Upper lobe of left lung (tissue), 6 donors: ENCODE measurements at places on chromosomes 4 and X. TPM values are rescaled to one million over a fixed set of nuclear protein-coding genes. Genes with fewer than 3 reads are reported as not detected.

DNA sequence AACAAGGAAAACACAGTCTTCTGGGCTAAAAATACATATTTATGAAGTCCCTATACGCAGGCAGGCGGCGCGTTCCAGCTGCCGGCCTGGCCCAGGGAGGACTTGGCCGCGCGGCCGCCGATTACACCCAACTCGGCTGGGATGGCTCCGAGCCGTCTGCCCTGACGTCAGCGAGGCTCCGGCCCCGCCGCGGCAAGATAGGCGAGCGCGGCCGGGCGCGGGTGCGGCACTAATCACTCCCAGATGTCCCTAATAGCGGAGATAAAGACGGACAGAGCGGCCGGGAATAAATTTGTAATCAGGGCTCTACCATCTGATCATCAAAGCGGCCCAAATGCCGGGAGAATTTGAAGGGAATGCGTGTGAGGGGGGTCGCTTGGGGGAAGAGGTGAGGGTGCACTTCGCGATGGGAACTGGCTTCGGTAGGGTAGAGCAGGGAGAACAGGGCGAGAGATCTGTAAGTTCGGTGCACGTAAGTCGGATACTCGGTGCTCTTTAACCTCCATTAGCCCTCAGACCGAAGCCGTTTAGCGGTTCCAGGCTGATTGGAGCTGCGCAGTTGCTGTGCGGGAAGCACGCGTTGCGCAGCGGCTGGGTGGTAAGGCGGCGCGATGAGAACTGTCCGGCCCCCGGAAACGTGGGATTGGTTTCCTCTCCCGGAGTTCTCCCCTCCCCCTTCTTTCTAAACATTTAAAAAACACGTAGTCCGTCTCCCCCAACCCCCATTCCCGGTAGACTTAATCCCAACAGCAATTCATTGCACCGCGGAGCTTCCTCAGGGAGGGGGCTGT, 7.7 kb downstream of the HAND2 start:
- no peak for DNase-seq

GRCh38 chrX:14819769-14820168, 53.1 kb downstream of the FANCB start:
- DNase-seq = peak; percentile 22

DNA sequence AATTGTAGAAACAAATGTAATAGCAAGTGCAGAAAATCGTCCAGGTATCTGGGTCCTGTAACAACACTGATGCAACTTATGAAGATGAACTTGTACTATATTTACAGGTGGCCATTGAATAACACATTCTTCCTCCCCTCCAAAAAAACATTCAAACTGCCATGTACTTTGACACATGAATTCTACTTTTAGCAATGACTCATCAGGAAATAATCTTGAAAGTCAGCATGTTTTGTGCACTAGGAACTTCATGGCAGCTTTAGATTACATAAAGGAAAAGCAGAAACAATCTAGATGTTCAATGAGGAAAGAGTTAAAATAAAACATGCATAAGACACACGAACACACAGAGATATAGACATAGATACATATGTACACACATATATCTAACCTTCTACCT, 2.5 kb downstream of the PABPC1L2A start:
- DNase-seq = no peak

GRCh38 chr4:4952273-4952672, 67.0 kb downstream of the CYTL1 start:
- DNase-seq = no peak

GRCh38 chrX:48910926-48911411, 477 bp downstream of the SLC35A2 start:
- no peak for DNase-seq

DNA sequence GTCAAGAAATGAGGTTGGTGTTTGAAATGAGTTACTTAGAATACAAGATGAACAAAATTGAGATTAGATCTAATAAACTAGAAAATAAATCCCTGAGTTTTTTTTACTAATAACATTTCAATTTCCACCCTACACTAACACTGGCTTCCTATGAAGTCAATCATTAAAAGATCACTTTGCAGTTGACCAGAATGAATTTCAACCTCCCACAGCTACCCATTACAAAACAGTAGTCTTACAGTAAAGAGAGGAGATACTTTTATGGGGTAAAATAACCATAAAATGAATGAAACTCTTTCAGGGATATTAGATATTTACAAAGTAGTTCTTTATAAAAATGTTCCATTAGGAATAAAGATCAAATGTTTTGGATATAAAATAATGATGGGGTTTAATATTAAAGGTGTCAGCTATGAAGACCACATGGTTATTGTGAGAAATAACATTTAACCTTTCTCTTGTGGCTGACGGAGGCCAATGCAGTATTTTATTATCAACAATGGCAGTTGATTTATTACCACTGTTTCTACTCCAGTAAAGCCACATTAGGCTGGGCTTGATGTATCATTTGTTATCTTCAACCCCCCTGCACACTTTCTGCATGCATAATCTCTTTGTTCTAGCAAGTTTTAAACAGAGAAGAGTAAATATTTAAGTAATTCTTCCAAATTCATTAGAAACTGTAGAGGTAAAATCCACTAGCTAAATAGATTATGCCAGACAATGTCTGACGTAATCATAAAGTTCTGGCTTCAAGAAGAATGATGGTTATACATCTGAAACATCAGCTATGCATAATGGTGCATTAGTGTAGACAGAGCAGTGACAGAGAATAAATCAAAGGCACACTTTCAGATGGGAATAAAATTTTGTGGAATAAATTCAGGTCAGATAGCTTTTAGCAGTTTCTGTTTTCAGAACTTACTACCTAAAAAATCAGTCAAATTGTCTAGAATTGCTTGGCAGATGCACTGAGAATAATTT, 516.6 kb downstream of the PCDH18 start:
- DNase-seq = no peak

- DNase-seq = no peak
These were observed 41.8 kb downstream of the QDPR start for GRCh38 chr4:17469931-17470674.

- DNase-seq = no peak
These were observed 60.4 kb downstream of the CLCN4 start for GRCh38 chrX:10217198-10217597.

DNA sequence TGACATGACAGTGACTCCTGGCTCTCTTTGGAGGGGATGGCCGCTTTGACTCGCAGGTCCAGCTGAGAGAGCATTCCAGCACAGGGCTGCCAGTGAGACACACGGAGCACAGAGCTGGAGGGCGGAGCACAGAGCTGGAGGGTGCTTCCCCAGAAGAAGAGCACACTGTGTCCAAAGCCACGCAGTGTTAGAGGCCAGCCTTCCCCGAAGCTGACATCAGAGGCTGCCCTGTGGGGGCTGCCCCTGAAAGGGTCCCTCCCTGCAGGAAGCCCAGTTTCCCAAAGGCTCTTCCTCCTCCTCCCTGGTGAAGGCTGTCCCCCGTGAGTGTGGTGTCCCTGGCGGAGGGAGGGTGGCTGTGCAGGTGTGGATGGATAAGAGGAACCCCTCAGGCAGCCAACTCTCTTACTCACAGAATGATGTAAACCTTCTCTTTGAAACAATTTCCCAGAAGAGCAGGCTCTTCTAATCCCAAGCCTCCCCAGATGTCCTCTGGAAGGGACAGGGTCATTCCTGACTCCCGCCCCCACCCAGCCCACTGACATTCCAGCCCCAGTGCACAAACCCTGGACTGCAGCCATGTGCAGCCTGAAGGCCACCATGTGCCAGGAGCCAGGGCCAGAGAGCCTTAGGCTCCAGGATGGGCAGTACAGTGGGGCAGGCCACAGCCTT, 53.4 kb downstream of the PSAPL1 start:
- no peak for DNase-seq

DNA sequence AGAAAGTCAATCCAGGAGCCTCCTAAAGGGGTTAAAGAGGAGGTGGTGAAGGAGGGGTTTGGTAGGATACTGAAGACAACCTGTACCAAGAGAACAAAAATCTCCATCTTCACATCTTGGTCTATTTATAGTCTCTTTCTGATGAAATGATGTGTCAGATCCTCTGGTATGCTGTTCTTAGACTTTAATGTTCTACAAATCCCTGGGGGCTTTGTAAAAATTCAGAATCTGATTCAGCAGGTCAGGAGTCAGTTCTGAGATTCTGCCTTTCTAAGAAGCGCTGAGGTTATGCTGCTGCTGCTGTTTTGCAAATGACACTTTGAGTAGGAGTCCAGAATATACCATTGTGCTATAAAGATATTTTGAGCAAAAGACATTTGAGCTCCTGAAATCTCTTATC, 172.9 kb upstream of the GLRA2 start:
- DNase-seq = no peak

DNA sequence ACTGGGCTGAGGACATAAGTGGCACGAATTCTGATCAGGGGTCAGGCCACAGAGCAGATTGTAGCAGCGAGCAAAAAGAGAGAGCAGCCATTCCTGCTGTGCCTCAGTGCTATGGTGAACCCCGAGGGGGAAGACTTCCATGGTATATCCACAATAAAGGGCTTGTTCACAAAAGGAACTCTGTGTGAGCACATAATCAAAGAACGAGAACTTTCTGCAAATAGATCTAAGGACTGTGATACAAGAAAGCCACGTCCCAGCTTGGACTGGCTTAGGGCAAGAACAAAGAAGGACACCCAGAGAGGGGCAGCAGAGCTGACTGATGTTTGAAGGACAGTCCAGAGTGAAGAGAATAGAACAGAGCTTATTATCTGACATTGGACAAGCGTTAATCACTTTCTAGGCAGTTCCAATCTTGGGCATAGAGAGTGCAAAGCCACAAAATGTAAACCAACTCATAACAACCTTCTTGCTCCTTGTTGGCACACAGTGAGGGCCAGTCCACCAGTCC, 24.0 kb downstream of the PPEF2 start:
- DNase-seq = no peak

- DNase-seq = no peak
These were observed 44.2 kb upstream of the TMEM131L start for GRCh38 chr4:153421941-153422340.

DNA sequence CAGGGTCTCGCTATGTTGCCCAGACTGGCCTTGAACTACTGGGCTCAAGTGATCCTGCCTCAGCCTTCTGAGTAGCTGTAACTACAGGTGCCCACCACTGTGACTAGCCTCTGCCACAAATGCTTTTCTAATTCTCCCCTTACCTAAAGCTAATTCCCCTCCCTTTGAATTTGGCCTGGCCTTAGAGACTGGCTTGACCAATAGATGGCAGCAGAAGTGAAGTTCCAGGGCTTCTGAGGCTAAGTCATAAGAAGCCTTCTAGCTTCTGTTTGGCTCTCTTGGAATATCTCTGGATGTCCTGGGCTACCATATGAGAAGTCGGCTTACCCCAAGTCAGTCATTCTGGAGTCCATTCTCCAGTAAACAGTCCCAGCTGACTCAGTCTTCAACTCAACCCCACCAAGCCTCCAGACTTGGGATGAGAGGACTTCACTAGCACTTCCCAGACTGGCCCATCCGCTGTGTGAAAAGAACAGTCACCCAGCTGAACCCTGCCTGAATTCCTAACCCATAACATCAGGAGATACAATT, 61.0 kb downstream of the HPRT1 start:
- DNase-seq = no peak

GRCh38 chr4:73916172-73916925, 47.2 kb downstream of the CXCL1 start:
- no peak for DNase-seq

GRCh38 chrX:145549496-145549895, 268.1 kb upstream of the SLITRK2 start:
- DNase-seq = no peak

DNA sequence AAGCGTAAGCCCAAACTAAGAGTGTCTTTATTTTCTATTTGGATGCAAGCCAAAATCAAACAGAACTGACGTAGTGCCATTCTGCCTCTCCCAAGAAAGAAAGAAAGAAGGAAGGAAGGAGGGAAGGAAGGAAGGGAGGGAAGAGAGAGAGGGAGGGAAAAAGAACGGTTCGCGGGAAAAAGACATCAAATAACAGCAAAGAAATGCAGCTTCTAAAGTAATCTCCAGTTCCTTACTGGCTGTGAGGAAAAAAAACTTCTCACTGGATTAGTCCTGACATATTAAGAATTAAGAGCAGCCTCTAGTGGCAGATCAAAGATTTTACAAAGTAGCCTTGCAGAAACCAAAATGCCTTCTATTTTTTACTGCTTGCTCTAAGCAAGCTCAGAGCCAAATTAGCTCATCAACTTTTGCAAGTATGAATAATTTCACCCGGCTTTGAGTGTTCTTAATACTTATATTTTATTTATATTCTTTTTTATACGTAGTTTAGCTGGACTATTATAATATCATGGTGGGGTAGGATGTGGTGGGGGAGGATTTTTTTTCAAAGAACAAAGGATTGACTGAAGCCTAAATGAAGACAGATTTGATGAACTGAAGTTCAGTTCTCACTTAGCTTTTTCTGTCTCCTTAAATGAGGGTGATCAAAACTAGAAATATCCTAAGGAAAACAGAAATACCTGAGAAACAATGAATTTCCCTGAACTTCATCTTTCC, 36.6 kb downstream of the PITX2 start:
- DNase-seq = no peak

GRCh38 chrX:87327267-87327666, 190.3 kb upstream of the KLHL4 start:
- DNase-seq = no peak

DNA sequence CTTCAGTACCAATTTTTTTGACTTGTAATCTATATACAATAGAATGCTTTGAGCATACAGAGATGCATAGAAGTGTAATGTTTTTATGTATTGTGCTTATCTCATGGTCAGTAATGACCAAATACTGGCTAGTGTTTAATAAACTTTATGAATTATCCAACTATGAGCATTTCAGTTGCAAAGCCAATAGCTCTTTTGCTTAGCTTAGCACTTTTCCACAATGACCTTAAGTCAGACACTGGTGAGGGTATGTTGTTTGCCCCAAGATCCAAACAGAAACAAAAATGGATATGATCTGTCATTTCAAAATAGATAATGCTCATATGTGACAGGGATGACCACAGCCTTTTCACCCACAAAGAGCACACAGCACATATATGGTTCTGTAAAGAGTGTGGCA, 393.0 kb downstream of the AFF2 start:
- DNase-seq = no peak

DNA sequence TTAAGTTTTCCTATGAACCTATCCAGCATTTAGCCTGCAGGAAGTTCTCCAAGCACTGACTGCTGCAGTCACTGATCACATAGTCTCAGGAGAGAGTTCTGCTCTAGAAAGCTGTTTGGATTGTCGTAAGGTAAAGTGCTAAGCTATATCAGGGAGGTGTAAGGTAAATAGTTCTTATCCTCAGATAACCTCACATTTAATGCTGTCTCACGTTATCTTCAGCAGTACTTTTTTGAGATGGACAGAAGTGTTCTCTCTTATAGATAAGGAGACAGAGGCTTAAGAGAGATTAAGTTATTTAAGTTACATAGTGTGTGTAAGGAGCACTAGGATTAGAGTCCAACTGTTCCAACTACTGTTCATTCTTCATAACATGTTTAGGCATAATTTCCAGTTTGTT, 77.9 kb downstream of the STIM2 start:
- DNase-seq = no peak

DNA sequence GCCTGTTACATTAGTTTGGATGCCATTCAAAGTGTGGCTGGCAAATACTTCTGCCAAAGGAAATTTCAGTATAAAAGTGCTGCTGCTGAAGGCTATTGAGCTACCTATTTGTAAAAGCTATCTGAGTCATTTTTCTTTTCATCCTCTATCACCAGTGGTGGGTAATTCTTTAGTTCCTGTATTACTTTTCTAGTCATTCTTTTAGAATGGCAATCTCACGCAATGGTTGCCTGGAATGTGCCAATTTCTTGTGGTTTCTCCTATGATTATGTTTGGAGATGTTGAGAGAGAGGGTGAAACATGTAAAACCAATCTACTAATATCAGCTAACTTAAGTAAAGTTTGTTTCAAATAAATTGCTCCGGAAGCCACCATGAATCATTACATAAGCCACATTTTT, 685.0 kb downstream of the RAPGEF2 start:
- no peak for DNase-seq

Gene FAM241A
- total RNA-seq = 4.9 TPM

Gene MAGEB1
- not detected for total RNA-seq

Gene JCHAIN
- 12.6 TPM for total RNA-seq

Gene HDX
- 3.5 TPM for total RNA-seq

Gene BEX5
- 6.9 TPM for total RNA-seq
